ENCODE measurements at places on chromosomes 7 and 10.
A peak's percentile ranks its signal among the peaks of the same experiment; 100 is the strongest.

GRCh38 chr7:155833651-155834050 lies 21.4 kb upstream of the SHH start:
- no peak for DNase-seq

GRCh38 chr10:6267941-6268340 lies 65.2 kb downstream of the PFKFB3 start:
- DNase-seq = no peak

DNA sequence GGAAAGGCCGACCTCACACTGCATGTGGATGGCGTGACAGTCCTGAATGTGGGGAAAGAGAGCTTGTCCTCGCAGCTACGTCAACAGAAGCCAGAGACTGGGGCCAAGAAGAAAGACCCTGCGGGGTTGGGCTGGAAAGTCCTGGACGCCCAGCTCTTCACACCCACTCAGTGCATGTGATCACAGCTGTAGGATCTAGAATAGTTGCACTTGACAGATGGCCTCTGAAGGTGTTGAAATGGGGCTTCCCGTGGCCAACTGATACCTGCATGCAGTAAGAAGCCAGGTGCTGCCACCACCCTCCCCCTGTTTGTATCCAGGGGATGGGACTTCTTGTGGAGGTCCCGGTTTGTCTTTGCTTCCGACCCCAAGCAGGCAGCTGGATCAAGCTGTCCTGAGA lies 34.1 kb upstream of the OCM2 start:
- no peak for DNase-seq

- DNase-seq = no peak
Measured at GRCh38 chr10:21015851-21016250, 118.7 kb upstream of the NEBL start.

- DNase-seq = no peak
Measured at GRCh38 chr10:74314166-74314565, 163.1 kb downstream of the ADK start.

DNA sequence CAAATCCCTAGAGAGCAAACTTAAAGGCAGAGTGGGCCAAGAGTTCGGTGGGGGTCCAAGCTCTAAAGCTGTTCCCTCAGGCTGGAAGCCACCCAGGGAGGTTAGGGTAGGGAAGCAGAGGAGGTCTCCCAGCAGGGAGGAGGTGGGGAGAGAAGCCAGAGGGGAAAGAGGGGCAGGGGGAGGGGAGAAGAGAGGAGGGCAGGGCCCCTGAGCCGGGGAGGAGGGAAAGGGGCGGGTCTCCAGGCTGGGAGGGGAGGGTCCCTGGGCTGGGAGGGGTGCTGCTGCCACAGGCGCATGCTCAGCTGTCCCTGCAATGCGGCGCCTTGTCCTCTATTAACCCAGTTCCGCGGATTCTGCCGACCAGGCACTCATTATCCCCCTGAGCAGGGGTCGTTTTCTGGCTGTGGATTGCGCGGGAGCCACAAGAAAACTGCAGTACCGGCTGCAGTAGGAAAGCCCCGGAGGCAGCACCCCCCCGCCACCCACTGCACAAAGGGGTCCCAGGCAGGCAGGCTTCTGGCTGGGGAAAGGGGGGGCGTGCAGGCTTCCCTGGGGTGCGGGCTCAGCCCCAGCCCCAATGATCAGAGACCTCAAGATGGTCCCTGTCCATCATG lies 49.3 kb downstream of the CAMK2B start:
- no peak for DNase-seq

DNA sequence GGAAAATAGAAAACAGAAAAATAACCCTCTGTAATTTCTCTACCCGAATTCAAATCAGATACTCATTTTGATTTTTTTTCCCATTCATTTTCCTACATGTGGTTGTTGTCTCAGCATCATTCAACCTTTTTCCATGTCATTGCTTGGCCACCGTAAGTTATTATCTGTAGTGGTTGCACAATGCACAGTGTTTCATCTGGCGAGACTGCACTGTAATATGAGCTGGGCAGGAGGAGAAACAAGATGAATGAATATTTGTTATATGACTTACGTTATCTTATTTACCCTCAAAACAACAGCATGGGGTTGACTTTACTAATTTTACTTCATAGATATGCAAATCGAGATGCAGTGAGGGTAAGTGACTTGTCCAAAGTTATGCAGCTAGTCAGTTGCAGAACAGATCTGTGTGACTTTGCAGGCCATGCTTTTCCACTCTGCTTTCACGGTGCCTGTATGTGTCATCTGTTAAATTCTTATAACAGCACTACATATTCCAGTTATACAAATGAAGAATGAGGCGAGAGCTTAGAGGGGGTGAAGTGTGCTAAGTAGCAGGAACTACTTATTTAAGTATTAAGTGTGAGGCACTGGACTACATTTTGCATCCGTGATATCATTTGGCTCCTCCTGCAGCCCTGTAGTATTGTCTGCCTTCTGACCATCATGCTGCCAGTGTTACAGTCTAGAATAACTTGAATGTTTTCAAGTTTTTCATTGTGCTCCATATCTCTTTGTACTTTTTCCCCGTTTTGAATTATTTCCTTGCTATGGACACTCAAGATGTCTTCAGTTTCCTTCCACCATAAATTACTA lies 56.7 kb downstream of the ZMYND11 start:
- DNase-seq = peak; percentile 33

DNA sequence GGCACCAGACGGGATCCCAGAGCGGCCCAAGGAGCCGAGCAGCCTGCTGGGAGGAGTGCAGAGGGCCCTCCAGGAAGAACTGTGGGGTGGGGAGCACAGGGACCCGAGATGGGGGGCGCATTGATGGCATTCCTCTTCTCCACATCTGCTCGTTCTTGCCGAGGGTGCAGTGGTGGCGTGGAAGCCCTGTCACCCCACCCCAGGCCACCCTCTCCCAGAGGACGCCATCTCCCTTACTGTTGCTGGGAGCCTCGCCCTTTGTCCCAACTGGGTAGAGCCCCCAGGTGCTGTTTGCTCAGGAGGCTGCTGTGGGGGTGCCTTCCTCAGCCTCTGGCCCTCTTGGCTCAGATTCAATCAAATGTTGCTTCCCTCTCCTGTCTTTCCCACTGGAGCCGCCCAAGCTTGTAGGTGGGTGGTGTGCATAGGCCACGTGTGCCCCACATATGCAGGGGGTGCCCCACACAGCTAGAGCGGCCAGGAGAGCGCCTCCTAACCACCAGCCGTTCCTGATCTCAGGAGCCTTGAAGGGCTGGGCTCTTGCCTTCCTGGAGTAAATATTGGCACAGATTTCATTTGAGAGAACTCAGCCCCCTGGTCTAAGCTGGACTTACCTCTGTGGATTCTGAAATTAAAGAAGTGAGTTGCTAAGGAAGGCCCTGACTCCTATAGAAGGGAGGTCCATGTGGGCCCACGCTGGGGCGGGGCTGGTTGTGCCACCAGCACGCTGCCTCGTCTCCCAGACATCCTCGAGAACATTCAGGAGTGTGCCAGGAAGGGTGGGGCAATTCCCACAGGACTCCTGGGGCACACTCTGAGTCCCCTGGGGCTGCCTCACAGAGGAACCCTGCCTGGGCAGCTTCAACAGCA lies 39.2 kb downstream of the ZNF467 start:
- DNase-seq = no peak

DNA sequence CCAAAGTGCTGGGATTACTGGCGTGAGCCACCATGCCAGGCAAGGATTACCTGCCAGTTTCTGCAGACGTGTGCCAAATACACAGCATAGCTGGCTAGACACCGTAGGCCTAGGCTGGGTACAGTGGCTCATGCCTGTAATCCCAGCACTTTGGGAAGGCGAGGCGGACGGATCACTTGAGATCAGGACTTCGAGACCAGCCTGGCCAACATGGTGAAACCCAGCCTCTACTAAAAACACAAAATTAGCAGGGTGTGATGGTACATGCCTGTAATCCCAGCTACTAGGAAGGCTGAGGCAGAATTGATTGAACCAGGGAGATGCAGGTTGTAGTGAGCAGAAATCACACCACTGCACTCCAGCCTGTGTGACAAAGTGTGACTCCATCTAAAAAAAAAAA lies 868 bp downstream of the RFC2 start:
- DNase-seq = no peak

GRCh38 chr7:109663806-109664205 lies 1094.1 kb downstream of the DNAJB9 start:
- DNase-seq = no peak

- no peak for DNase-seq
Measured at GRCh38 chr10:99768556-99768955, 13.9 kb upstream of the ABCC2 start.

DNA sequence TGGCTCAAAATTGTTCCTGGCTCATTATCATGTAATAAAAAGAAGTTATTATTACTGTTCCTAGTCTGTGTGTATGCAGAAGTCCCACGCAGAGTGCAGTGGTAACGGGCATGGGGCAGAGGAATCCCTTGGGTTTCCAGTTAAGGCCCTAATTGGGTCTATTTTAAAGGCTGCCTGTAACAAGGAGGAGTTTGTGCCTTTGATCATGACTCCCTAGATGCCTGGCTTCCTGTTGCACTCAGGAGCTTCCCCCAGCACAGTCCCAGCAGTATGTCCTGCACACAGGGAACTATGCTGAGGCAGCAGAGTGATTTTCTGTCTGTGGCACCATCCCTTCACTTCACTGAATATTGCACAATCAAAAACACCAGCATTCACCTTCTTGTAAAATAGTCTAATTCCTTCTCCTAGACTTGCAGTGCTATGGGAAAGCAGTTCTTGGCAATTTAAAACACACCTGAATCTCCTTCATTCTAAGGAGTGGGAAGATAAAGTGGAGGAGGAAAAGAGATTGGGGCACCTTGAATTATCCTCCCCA lies 22.9 kb downstream of the SORCS1 start:
- DNase-seq = no peak

- no peak for DNase-seq
Measured at GRCh38 chr10:131573256-131573655, 261.7 kb upstream of the TCERG1L start.

GRCh38 chr10:48625826-48626134 lies 20.9 kb upstream of the ARHGAP22 start:
- no peak for DNase-seq

GRCh38 chr7:157276731-157277562 lies 59.9 kb upstream of the DNAJB6 start:
- no peak for DNase-seq

DNA sequence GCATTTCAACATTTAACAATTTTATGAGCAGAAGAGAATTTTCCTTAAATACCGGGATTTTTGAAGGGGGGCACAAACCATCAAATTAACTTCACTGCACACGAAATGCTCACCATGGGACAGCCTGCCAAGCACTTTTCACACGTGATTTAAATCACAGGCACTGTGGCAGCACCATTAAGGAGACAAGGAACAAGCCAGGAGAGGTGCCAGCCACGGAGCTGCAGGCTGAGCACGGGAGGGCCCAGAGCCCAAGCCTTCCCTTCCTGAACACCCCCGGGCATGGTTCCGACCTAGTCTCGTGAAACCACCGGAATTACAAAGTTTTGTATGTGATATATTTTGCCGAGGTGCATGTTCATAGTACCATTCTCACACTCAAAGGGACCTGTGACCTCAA lies 13.4 kb downstream of the PITRM1 start:
- no peak for DNase-seq

DNA sequence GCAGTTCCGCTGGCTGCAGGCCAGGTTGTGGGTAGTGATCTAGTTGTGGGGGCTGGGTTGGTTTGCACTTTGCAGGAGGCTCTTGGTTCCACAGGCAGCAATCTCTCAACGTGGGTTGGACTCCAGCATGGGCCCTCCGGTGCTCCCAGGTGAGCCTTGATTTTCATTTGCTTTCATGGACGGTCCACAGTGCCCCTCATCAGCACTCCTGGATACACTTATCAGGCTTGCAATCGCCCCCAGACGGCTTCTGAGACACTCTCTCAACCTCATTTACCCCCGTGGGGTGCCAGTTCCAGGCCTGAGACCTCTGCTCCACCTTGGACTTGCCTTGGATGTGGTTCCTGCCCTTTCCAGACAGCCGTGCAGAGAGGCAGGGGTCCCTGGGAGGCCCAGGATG lies 31.3 kb upstream of the ZNF273 start:
- DNase-seq = no peak

- DNase-seq = no peak
Measured at GRCh38 chr7:155448632-155449007, 9.3 kb upstream of the EN2 start.

DNA sequence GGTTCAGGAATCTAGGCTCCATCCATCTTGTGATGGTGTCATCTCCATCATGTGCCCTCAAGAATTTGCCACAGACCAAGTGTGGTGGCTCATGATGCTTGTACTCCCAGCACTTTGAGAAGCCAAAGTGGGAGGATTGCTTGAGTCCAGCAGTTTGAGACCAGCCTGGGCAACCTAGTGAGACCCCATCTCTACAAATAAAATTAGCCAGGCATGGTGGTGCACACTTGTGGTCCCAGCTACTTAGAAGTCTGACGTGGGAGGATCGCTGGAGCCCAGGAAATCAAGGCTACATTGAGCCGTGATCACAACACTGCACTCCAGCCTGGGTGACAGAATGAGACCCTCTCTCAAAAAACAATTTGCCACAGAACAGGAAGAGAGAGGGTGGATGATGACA lies 53.0 kb upstream of the SEPHS1 start:
- DNase-seq = no peak

DNA sequence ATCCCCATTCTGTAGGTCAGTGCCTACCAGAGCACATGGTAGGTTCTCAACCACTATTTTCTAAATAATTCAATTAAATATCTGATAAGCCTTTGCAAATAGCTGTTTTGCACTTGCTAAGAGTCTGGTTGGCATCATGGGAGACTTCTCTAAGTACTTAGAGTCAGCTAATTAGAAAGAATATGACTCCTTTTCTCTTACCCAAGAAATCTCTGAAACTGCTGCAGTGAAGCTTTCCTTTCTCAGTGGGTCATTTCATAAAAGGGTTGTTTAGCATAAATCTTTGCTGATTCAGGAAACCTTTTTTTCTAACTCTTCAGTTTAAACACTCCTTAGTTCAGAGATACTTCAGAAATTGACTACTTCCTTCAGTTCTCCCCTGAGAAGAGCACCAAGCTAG lies 438.9 kb downstream of the ADRA2A start:
- no peak for DNase-seq

GRCh38 chr10:71978476-71978875 lies 14.3 kb downstream of the CHST3 start:
- DNase-seq = no peak

DNA sequence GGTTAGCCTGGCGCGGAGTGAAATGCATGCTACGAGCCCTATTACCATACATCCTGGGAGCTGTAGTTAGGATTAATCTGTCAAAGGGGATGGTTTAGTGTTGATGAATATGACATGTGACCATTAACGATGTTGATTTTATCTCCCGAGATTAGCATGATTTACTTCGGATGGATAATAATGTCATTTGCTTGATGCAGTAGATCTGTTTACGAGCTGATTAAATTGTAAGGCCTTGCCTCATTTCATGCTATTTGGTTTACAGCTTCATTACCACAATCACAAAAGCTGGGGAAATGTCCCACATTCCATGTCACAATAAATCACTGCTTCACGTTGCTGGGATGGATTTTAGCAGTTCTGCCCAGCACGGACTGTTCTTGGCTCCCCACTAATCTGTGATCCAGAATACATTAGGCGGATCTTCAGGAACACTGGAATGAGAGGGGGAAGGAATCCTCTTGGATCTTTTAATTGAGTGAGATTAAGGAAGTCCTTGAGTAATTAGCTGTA lies 22.3 kb downstream of the ZNF503 start:
- DNase-seq = no peak

- peak; percentile 16 for DNase-seq
Measured at GRCh38 chr10:63758080-63758479, 236.9 kb downstream of the REEP3 start.

- DNase-seq = no peak
Measured at GRCh38 chr7:34756691-34757090, 98.7 kb downstream of the NPSR1 start.

All from GM04503 (cell line).